ENCODE measurements at places on chromosomes 1 and 21.
A peak's percentile ranks its signal among the peaks of the same experiment; 100 is the strongest.

- no peak for DNase-seq
Observed at GRCh38 chr1:101408212-101409042, 171.6 kb downstream of the S1PR1 start.

- DNase-seq, result no peak
Observed at GRCh38 chr1:22689505-22689904, 21.1 kb upstream of the EPHB2 start.

DNA sequence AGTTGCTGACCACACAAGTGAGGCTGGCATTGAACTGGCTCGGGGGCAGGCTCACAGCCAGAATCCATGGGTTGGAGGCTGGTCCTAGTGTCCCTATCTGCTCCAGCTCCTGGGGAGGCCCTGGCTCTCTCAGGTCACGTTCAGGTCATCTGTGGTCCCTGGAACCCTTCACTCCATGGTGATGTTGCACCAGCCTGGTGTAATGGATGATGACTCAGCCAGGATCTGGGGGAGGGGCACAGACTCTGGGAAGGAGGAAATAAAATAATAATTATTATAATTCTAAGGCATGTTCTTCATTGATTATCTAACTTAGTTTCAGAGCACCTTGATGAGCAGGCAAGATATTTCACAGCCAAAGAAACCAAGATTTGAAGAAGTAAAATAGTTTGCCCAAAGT is 26.6 kb upstream of the FCRL4 start:
- no peak for DNase-seq

DNA sequence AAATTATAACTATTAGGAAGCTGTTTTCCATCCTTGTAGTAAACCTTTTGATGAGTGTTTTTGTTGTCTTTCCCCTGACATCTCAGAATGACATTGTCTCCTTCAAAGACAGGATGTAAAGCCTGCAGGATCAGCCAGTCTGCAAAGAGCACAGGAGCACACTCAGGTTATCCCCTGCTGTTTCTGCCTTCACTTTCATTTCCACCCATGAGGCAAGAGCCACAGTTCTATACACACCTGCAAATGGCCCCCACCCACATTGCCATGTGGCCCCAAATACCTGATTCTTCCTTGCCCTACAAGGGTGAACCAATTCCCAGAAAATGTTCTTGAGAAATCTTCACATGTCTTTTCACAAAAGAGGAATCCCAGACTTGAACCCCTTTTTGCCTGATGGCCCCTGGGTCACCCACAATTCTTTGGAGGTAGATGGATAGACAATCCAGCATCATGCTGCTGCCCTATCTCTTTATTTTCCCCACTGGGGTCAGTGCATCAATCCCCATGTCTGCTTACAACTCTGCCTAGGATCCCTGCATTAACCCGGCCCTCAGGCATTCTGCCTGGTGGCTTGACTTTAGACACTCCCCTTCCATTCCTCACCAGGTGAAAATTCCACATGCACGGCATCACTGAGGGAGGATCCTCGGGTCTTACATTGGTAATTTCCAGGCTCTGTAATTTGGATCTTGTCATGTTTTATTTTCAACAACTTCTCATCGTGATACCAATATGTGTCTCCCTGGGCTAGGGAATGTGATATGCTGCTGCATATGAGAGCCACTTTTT is 2.6 kb downstream of the FCRL3 start:
- DNase-seq, result no peak

GRCh38 chr1:145978471-145978853 is 14.0 kb downstream of the POLR3GL start:
- no peak for DNase-seq

GRCh38 chr1:242806324-242806723 is 281.8 kb upstream of the PLD5 start:
- no peak for DNase-seq

- no peak for DNase-seq
Observed at GRCh38 chr1:92201973-92202372, 15.7 kb upstream of the C1orf146 start.

DNA sequence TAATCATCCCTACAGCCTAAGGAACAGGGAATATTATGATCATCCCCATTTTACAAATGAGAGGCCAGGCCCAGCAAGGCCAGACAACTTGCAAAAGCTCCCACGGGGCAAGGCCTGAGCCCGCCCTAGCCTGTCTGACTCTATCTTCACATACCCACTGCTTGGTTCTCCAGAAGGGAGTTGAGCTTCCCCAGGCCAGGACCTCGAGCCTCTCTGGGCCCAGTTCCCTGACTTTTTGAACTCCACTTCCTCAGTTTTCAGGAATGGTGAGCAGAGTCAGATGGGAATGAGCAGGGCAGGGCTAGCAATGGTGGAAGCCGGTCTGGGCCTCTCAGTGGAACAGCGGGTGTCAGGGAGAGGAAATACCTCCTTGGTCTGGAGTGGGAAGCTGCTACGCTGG is 39.3 kb downstream of the CACNA1S start:
- DNase-seq, result no peak

DNA sequence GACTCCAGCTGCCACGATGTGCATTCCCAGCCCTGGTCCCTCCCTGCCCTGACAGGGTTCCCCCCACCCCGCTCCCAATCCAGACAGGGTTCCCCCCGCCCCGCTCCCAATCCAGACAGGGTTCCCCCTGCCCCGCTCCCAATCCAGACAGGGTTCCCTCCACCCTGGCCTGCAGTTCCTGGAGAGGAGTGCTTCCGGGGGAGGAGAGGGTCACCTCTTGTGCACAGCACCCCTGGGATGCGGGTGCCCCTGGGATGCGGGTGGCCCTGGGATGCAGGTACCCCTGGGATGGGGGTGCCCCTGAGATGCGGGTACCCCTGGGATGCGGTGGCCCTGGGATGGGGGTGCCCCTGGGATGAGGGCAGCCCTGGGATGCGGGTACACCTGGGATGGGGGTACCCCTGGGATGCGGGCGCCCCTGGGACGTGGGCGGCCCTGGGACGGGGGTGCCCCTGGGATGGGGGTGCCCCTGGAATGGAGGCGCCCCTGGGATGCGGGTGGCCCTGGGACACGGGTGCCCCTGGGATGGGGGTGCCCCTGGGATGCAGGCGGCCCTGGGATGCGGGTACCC is 36.7 kb upstream of the SLC19A1 start:
- DNase-seq, result no peak

- DNase-seq, result no peak
Observed at GRCh38 chr1:2283991-2284895, 56.1 kb downstream of the SKI start.

DNA sequence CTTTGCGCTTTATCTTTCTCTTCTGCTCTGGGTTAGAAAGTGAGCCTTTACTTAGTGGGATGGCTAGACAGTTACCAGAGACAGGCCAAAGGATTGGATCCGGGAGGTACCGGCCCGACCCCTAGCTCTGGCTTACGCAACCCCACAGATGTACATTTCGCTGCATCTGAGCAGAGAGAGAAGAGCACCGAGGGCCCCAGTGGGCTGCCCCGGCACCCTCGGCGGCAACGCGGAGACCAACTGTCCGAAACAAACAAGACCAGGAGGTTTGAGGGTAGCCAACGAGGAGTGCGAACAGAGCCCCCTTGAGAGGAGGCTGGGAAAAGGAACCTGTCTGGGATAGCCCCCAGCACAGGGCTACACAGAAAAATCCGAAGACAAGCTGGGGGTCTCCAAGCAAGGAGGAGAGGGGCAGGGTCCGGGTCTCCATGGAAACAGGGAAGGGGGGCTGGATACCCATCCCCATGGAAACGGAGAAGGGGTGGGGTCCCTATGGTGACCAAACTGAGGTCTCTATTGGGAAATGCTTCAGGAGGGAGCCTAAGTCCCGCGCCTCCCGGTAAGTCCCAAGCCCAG is 373 bp downstream of the MTF1 start:
- DNase-seq, result no peak

- peak; percentile 38 for DNase-seq
Observed at GRCh38 chr1:17653728-17654351, 101.3 kb upstream of the ACTL8 start.

DNA sequence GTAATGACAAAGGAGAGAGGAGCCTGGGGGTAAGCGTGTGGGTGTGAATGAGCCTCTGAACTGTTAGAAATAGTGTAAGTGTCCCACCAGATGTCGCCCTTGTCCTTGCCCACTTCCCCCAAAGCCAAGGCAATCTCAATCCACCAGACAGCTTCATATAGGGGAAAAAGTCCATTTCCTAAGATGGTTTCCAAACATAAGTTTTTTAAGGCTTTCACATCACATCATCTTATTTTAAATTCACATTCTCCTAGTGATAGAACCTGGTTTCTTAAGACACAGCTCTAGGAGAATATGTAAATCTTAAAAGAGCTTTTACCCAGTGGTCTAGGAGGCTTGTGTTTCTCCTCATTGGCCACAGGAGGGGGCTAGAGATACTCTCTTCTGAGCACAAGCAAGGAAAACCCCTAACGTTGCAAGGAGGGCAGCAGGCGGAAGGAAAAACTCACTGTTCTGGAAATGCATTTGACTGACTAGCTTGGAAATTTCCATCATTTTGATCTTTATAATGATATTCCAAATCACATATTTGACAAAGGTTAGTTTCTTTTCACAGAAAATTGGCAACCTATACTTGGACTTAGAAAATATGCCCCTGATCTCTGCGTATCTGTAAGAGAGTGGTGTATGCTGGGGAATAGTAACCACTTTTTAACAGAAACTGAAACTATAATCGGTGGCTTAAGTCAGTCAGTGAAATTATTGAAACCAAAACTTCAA is 51.9 kb upstream of the LPAR3 start:
- peak; percentile 84 for DNase-seq

DNA sequence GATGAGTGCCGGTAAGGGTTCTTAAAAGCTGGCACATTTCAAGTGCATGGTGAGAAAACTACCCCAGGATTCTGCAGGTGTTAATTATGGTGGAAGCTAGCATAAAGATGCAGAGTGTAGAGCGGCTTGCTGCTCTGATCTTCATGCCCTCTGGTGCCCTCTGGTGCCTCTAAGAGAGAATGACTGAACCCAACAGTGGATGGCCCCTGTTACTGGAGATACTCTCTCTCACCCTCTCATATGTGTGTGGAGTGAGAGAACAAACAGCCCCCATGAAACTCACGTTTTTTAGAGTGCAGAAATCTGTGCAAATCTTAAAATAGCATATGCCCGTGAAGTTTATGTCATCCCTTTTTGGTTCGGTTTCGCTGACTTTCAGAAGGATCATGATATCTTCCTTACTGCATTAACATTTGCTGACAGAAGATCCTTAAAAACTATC is 90.0 kb downstream of the GRIK1 start:
- DNase-seq, result peak; percentile 32

DNA sequence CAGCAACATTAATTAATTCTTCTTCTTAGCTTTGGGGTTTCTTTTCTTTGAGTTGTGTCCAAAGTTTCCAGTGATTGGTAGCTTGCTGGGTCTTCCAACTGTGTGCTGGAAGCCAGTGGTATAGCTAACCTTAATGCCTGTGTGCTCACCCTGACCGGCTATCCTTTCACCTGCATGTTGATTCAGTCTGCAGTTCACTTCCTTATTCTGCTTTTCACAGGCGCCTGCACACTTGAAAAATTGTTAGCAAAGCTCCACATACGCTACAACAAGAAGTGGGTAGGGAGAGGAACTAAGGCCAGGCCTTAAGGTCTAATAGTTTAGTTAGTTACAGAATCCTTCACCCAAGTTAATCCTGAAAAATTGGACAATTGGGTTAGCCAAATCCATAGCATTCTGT is 35.7 kb downstream of the NCF2 start:
- DNase-seq, result no peak

- DNase-seq, result no peak
Observed at GRCh38 chr1:8425150-8425780, 107.4 kb downstream of the SLC45A1 start.

DNA sequence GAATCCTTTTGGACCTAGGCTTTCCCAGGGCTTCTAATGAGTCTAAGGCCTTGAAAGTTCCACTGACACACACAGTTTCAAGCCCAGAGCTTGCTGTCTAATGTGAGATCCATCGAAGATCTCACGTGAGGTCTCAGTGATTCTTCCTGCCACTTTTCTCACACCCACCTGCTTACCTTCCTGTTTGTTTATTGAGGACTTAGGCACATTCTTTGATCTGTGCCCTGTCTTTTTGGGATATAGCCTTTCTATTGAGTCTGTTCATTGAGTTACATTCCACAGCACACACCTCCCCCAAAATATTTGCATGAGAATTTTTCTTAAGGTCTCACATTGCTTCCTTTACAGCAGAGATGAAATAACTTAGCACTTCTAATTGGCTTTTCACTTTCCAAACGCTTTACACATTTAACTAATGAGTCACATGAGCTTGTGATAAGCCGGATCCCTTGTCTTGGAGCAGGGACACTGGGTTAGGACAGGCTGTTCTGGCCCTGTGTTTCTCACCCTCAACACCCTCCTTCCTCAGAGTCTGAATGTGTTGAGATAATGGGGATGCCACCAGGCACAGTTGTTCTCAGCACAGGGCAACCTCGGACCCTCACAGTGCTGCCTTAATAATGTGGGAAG is 288.3 kb downstream of the TM2D1 start:
- no peak for DNase-seq

DNA sequence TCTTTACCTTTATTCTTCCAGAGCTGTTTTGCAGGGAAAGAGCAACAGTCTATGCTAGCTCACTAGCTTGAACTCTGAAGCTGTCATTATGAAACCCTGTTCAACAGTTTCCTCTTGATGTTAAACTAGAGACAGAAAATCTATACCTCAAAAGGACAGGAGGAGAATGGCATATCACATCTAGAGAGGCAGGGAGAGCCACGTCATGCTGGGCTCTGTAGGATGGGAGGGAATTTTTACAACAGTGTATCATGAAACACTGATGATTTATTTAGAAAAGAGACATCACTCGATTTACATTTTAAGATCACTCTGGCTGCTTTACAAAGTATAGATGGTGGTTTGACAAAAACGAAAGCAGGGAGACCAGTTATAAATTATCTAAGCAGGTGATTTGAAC is 224.9 kb upstream of the COA6 start:
- DNase-seq, result no peak

- no peak for DNase-seq
Observed at GRCh38 chr1:157450106-157450505, 102.2 kb downstream of the FCRL5 start.

DNA sequence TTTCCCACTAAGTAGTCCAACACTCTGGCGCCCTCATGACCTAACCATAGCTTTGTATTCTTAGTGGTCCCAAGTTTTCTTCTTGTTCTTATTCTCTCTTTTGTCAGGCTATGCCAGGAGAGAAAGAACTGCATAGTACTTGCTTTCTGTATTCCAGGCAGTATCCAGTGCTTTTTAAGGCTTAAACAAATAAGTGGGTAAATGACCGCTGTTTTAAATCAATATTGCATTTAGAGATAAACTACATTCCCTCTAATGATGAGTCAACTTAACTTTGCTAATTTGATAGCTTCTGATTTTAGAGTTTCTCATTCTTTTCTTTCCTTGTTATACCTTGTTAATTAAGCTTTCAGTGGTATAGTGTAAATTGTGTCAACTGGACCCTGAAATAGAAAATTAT is 139.6 kb downstream of the ZP4 start:
- no peak for DNase-seq

DNA sequence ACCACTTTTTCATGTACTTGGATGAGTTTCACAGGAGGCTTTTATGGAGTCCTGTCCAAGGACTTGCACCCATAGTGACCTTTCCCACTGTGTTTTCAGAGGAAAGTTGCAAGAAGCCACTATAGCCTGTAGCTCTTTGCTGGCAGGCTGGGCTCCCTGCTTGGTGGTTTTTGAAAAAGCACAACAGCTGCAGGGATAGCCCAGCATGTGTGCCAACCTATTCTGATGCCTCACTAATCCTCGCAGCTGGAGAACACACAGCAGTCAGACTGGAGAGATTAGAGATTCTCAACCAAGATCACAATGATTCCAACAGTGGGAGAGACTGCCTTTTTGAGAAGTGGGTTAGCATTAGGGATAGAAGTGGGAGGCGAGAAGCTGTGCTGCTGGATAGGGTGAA is 24.1 kb upstream of the ARHGEF11 start:
- DNase-seq, result no peak

GRCh38 chr1:182189535-182190066 is 128.1 kb upstream of the ZNF648 start:
- DNase-seq, result peak; percentile 70
